ENCODE measurements at places on chromosomes 13 and 19. TPM values are rescaled to one million over a fixed set of nuclear protein-coding genes. Genes with fewer than 3 reads are reported as not detected.

Gene ZNF540
- total RNA-seq, result 1.0 TPM

Gene PGLYRP2
- total RNA-seq, result not detected

Gene PTGIR
- total RNA-seq, result 0.77 TPM

Gene ZNF723
- total RNA-seq, result not detected

Gene P2RY11
- total RNA-seq, result 1.9 TPM

Gene SCAMP4
- total RNA-seq, result 24.0 TPM

Gene ZNF98
- not detected for total RNA-seq

Gene SLC25A15
- total RNA-seq, result 12.1 TPM

Gene ZNF468
- 19.4 TPM for total RNA-seq

Gene CACNG7
- total RNA-seq, result 0.47 TPM

Gene GAPDHS
- not detected for total RNA-seq

Gene BBC3
- 17.5 TPM for total RNA-seq

Gene SLC10A2
- not detected for total RNA-seq

Gene ZNF324B
- total RNA-seq, result 11.3 TPM

Gene ESD
- 93.3 TPM for total RNA-seq

Gene CGB3
- total RNA-seq, result not detected

Gene PTH2
- total RNA-seq, result not detected

Gene NLRP5
- not detected for total RNA-seq

Gene KEAP1
- 99.0 TPM for total RNA-seq

Gene TNNI3
- total RNA-seq, result 0.32 TPM

Gene LRRC63
- total RNA-seq, result under 0.01 TPM

Gene CYP4F11
- under 0.01 TPM for total RNA-seq

Gene EBI3
- total RNA-seq, result 0.16 TPM

Gene ZNF229
- 18.0 TPM for total RNA-seq

Gene IQCN
- total RNA-seq, result 0.63 TPM
